Activated CD4-positive, alpha-beta T cell treated with anti-CD3 and anti-CD28 coated beads, Interleukin-2, amount 10 ng/mL, durations not matched to agents 7 days and 5 days (primary cell): ENCODE measurements at places on chromosomes 11 and 22. TPM values are rescaled to one million over a fixed set of nuclear protein-coding genes. Genes with fewer than 3 reads are reported as not detected.
A peak's percentile ranks its signal among the peaks of the same experiment; 100 is the strongest.

DNA sequence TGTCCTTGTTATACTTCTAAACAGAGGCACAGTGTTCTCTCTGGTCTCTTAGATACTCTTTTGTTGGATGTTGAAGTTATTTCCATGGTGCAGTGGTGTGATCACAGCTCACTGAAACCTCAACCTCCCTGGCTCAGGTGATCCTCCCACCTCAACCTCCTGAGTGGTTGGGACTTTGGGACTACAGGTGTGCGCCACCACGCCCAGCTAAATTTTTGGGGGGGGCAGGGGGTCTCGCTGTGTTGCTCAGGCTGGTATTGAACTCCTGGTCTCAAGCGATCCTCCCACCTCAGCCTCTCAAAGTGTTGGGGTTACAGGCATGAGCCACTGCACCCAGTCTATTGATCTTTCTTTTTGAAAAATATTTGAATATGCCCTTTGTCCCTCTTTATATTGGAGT lies 14.9 kb downstream of the ZNF74 start:
- H3K27ac ChIP-seq = no peak overlapping the region
- H3K4me3 ChIP-seq = no peak overlapping the region
- peaks cover 5% of the 10 kb centered on the region for H3K36me3 ChIP-seq

DNA sequence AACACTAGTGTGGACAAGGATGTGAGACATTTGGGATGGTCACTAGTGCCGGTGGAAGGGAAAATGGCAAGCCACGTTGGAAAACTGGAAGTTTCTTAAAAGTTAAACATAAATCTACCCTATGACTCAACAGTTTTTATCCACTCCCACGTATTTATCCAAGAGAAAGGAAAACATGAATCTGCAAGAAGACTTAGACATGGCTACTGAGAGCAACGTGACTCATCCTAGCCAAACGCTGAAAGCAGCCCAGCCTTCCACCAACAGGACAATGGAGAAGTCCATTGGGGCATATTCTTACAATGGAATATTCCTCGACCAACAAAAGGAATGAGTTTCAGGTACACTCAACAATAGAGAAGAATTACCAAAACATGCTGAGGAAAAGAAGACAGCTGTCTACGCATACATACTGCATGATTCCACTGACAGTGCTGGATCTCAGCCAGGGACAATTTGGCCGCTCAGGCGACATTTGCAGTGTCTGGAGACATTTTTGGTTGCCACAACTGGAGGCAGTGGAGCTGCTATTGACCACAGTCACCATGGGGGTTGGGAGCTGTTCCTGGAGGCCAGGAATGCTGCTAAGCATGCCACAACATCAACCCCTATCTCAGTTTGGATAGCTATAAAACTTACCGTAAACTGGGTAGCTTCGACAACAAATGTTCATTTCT lies 21.2 kb downstream of the SYT13 start:
- H3K4me3 ChIP-seq = no peak overlapping the region
- no peaks in the 10 kb centered on the region for H3K4me1 ChIP-seq
- H3K27me3 ChIP-seq = peaks cover 5% of the 10 kb centered on the region
- no peak for DNase-seq
- no peak overlapping the region for H3K27ac ChIP-seq

DNA sequence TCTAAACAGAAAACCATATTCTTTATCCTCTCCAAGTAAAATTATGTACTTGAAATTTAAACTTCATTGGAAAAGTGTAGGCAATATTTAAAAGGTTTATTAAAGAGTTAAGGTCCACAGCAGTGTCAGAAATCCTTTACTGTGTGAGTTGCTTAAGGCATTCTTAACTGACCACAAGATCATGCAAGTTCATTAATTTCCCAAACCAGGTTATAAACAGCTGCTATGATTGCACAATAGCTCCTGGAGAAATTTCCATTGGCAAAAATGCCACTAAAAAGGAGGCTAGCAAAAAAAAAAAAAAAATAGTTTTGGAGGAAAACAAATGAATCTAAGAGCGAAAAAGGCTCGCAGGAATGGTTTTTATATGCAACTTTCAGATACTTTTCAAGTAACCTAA lies 106.2 kb downstream of the ETS1 start:
- no peaks in the 10 kb centered on the region for H3K27me3 ChIP-seq
- H3K27ac ChIP-seq = peak overlapping the region; percentile 95
- peaks cover 99% of the 10 kb centered on the region for H3K36me3 ChIP-seq
- H3K4me3 ChIP-seq = peak overlapping the region; percentile 69
- DNase-seq = no peak

DNA sequence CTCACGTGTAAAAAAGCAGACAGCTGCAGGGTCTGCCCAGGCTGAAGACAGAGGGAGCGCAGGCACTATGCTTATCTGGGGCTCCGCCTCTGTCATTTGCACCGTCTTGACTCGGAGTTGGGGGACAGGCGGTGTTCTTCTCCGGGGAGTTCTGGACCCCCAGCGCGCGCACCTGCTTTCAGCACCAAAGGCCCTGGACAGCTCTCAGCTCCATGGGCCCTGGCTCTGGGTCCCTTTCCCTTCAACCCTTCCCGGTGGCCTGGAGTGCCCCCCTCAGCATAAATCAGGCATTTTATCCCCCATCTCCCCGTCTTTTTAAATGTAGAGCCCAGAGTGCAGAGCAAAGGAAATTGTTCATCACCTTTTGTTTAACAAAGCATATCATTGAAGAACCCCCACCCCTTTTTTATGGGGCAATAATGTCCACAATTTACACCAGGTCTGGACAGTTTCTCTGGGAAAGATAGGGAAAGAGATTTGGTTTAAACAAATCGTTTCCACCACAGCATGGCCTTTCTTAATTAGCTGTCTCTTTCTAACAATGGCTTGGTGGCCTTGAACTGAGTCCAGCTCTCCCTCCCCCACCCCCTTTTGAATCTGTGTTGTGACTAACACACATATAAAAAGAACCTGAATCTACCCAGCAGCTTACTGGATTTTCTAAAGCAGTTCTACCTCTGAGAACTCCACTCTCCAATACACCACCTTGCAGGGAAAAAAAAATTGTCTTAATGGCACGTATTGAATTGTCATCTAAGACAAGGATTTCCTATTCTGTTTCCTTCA lies 1.7 kb downstream of the SEZ6L start:
- peaks cover 59% of the 10 kb centered on the region for H3K27me3 ChIP-seq
- no peak overlapping the region for H3K27ac ChIP-seq
- no peaks in the 10 kb centered on the region for H3K36me3 ChIP-seq
- no peak overlapping the region for H3K4me3 ChIP-seq
- no peak for DNase-seq
- H3K4me1 ChIP-seq = no peaks in the 10 kb centered on the region

KIAA1671 gene
- total RNA-seq = 25.4 TPM

- no peaks in the 10 kb centered on the region for H3K27me3 ChIP-seq
- no peaks in the 10 kb centered on the region for H3K36me3 ChIP-seq
- peaks cover 35% of the 10 kb centered on the region for H3K4me1 ChIP-seq
- no peak for DNase-seq
These were observed at the start of gene APOL4 for GRCh38 chr22:36201630-36202319. APOL4 (minus strand) TSS chr22:36201809; CDS start chr22:36201734, 75 bp downstream.

GRCh38 chr11:36532941-36533601 lies 23.0 kb upstream of the TRAF6 start:
- peaks cover 21% of the 10 kb centered on the region for H3K27me3 ChIP-seq
- H3K4me3 ChIP-seq = no peak overlapping the region
- no peaks in the 10 kb centered on the region for H3K36me3 ChIP-seq
- H3K27ac ChIP-seq = no peak overlapping the region

DNA sequence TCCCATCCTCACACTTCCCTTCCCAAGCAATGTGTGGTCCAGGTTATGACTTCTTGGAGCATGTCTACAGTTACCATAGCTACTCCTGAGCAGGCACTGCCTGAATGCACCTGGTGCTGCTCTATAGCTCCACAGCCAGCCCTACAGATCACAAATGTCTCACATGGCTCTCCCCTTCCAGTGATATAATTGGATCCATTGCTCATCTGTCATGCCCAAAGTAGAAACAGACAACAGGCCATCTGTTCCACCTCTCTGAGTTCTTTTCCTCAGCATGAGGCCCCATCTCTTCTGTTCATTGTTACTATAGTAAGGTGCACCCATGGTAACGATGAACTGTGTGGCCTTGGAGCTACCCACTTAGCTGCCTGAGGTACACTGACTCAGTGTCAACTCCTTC lies 320.3 kb upstream of the ZC3H12C start:
- no peaks in the 10 kb centered on the region for H3K36me3 ChIP-seq
- no peak overlapping the region for H3K4me3 ChIP-seq
- H3K27me3 ChIP-seq = peaks cover 3% of the 10 kb centered on the region
- DNase-seq = no peak
- no peaks in the 10 kb centered on the region for H3K4me1 ChIP-seq
- H3K27ac ChIP-seq = no peak overlapping the region

DNA sequence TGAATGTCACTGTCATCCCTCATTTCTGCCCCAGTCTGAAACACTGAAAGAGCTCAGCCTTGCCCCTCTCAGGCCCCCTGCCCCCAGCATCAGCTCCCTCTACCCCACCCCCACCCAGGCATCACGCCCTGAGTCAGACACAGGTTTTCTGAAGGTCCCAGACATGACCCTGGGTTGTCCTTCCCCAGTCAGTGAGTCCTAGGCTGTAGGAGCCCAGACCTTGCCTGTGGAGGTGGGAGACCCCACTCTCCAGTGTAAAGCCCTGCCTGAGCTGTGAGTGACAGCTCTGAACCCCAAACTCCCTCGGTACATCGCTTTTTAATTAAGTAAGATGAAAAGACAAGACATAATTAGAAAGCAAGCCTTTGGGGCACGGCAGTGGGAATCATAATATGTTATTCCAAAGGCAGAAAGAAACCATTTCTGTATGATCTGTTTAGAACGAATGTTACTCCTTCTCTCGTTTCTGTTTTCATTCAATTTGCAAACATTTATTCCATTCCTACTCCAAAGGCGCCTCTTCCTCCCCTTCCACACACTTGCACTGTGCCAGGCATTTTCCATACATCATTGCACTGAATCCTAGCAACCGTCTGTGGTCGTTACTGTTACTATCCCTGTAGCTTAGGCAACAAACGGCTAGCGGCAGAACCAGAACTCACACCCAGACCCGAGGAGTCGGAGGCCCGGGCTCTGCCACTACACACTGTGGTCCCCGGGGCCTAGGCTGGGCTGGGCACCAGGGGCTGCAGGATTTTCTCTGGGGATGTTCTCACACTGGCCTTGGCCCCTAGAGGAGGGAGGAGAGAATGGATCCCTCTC lies 63.4 kb downstream of the CD6 start:
- H3K27ac ChIP-seq = peak overlapping the region; percentile 89
- peaks cover 39% of the 10 kb centered on the region for H3K36me3 ChIP-seq

DNA sequence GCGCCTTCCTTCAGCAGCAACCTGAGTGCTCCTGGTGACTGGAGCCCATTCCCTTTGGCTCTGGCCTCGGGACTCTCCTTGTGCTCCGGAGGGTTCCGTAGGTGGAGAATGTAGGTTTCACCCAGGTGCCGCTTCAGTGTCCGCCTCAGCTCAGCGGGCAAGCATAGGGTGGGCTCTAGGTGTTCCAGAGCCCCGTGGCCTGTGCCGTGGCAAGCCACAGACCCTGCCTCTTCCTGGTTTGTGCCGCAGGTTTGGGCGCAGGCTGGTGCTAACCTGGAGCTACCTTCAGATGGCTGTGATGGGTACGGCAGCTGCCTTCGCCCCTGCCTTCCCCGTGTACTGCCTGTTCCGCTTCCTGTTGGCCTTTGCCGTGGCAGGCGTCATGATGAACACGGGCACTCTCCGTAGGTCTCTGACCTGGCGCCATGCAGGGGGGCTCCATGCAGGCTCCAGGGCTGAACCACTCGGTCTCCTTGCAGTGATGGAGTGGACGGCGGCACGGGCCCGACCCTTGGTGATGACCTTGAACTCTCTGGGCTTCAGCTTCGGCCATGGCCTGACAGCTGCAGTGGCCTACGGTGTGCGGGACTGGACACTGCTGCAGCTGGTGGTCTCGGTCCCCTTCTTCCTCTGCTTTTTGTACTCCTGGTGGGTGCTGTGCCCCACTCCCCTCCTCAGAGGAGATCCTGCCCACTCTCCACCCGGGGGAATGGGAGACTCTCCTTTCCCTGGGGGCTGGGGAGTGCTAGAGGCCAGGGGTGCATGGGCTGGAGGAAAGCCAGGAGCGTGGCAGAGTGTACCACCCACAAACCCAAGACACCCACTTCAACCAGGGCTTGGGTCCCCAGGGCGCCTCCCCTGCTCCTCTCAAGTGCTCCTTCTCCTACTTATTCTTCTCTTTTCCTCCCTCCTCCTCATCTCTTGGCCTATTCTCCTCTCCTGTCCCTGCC lies 2.4 kb downstream of the SLC22A12 start:
- no peak overlapping the region for H3K4me3 ChIP-seq
- H3K27me3 ChIP-seq = no peaks in the 10 kb centered on the region
- DNase-seq = no peak

GRCh38 chr11:102703826-102704493 lies 1.6 kb downstream of the MMP27 start:
- no peak for DNase-seq
- H3K4me3 ChIP-seq = no peak overlapping the region
- H3K27ac ChIP-seq = no peak overlapping the region
- peaks cover 6% of the 10 kb centered on the region for H3K4me1 ChIP-seq
- peaks cover 14% of the 10 kb centered on the region for H3K27me3 ChIP-seq

DNA sequence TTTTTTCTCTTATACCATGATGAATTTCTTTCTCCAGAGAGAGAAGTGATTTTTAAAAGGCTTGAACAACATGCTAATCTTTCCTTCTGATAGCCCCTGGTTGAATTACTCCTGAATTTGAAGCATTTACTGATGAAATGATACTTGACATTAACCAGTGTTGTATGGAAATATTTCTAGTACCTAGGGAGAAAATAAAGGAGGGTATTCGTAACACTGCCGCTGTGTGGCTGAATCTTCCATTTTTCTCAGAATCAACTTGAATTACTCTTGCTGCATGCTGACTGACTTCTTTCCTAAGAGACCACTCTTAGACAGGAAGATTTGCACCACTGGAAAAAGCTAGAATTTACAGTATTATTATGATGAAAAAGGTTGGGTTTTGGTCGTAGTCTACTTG lies 118.3 kb downstream of the FAT3 start:
- no peak for DNase-seq
- H3K36me3 ChIP-seq = no peaks in the 10 kb centered on the region
- no peak overlapping the region for H3K4me3 ChIP-seq
- H3K27me3 ChIP-seq = no peaks in the 10 kb centered on the region
- H3K27ac ChIP-seq = no peak overlapping the region

GRCh38 chr11:47869544-47870393 lies 21.6 kb upstream of the NUP160 start:
- H3K4me3 ChIP-seq = no peak overlapping the region
- peaks cover 2% of the 10 kb centered on the region for H3K27me3 ChIP-seq
- H3K36me3 ChIP-seq = peaks cover 3% of the 10 kb centered on the region
- no peak for DNase-seq
- H3K27ac ChIP-seq = no peak overlapping the region

ADM gene
- total RNA-seq = 0.92 TPM

- no peak overlapping the region for H3K4me3 ChIP-seq
- no peaks in the 10 kb centered on the region for H3K36me3 ChIP-seq
- H3K4me1 ChIP-seq = no peaks in the 10 kb centered on the region
- H3K27ac ChIP-seq = no peak overlapping the region
- peaks cover 12% of the 10 kb centered on the region for H3K27me3 ChIP-seq
These were observed 111.6 kb downstream of the CEP164 start for GRCh38 chr11:117439256-117439655.

PARVA gene
- total RNA-seq = 0.22 TPM

CELSR1 gene
- total RNA-seq = 0.23 TPM

DNA sequence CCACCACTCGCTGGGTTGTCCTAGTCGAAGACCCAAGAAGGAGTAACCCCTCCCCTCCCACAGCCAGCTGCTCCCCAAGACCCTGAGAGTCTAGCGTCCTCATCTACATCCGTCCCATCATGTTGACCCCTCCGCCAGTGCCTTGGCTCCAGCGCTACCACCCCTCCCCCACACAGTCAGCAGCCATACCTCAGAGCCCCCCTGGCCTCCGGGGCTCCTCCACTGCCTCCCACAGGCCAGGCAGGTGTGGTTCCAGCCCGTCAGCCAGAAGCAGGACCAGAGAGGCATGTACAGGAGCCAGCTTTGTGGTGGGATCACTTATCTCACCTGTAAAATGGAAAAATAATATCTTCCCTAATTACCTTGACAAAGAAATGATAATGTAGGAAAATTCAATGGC lies 51.5 kb upstream of the PHF21B start:
- H3K4me3 ChIP-seq = no peak overlapping the region
- DNase-seq = no peak
- H3K36me3 ChIP-seq = no peaks in the 10 kb centered on the region
